NCI-H1092 (cell line): ENCODE measurements at places on chromosomes 16 and 17.

- DNase-seq: no peak
Observed at GRCh38 chr17:21549107-21549687, 143.1 kb upstream of the KCNJ18 start.

DNA sequence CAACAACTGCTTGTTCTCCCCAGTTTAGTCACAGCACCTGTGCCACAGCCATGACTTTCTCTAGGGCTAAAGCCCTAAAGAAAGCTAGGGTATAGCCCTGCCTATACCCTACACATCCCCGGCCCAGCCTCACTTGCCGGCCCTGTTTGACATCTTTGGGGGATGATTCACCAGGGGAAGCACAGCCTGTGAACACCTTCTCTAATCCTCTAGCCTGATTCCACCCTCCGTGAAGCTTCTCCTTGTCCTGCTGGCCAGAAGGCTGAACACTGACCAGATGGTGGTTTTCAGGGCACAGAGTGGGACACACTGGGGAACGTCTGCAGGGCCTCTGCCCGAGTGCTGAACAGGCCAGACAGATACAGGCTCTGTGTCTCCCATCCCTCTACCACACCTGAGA lies 6.0 kb downstream of the CLEC16A start:
- DNase-seq: no peak

GRCh38 chr17:13740686-13741085 lies 139.0 kb upstream of the HS3ST3A1 start:
- no peak for DNase-seq

DNA sequence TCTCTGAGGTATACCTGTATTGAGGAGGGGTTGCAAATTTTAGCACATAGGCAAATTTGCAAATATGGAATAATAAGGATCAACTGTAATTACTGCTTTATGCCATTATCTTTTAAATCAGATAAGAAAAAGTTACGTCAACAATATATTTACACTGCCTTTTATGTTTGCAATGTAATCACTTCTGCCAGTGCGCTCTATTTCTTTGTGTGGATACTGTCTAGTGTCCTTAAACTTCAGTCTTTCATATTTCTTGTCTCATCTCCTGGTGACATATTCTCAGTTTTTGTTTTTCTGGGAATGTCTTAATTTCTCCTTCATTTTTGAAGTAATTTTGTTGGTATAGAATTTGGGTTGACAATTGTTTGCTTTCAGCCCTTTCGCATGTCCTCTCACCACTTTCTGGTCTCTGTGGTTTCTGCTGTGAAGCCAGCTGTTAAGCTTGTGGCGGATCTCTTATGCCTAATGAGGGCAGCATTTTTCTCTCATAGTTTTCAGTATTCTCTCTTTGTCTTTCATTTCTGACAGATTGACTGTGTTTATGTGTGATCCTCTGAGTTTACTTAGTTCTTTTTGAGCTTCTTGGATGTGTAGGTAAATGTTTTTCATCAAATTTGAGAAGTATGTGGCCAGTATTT lies 37.6 kb upstream of the ABCC11 start:
- DNase-seq: no peak

DNA sequence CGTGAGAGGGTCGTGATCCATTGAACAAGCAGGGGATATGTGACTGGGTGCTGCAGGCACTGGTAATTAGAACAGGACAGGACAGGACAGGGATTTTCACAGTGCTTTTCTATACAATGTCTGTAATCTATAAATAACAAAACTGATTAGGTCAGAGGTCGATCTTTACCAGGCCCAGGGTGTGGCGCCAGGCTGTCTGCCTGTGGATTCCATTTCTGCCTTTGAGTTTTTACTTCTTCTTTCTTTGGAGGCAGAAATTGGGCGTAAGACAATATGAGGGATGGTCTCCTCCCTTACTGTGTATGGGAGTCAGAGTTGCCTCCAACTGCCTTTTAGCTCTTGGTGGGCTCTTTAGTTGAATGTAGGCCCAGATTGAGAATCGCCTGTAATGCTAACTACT lies 1.5 kb upstream of the ZNF764 start:
- no peak for DNase-seq

DNA sequence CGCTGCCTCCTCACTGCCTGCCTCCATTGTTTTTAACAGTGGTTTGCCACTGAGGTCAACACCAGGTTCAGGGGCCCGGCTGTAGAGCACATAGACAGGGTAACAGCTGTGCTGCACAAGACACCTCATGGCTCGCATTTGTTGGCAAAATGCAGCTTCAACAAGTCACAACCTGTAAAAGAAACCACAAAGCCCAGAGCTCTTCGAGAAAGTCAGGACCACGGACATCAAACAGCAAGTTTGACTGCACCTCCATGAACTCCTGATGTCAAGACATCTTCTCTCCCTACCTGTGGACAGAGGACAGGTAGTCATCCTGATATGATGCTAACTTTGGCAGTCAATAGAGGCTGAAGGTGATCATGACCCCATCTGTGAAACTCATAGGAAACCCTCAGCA lies 142.4 kb upstream of the SOX9 start:
- no peak for DNase-seq

GRCh38 chr17:55500103-55500502 lies 11.1 kb downstream of the SMIM36 start:
- no peak for DNase-seq
